ENCODE measurements at places on chromosomes 2 and 18. TPM values are rescaled to one million over a fixed set of nuclear protein-coding genes. Genes with fewer than 3 reads are reported as not detected.

DNA sequence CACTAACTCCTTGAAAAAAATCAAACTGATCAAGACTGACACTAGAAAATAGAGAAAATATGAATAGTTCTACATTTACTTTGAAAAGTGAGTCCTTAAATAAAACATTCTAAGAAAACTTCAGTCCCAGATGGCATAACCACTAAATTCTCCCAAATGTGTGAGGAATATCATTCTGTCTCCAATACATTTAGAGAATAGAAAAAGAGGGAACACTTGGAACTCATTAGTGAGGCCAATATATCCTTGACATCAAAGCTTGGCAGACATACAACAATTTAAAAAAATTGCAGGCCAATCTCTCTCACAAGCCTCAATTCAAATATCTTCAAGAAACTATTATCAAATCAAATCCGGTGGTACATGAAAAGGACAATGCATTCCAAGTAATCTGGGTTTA, 79.3 kb upstream of the TMEM247 start:
- H3K4me3 ChIP-seq: no peak overlapping the region
- H3K4me1 ChIP-seq: no peaks in the 10 kb centered on the region
- no peak for DNase-seq
- no peaks in the 10 kb centered on the region for H3K36me3 ChIP-seq
- H3K27ac ChIP-seq: no peak overlapping the region
- H3K27me3 ChIP-seq: no peaks in the 10 kb centered on the region

HES6 gene
- 27.3 TPM for total RNA-seq

DNA sequence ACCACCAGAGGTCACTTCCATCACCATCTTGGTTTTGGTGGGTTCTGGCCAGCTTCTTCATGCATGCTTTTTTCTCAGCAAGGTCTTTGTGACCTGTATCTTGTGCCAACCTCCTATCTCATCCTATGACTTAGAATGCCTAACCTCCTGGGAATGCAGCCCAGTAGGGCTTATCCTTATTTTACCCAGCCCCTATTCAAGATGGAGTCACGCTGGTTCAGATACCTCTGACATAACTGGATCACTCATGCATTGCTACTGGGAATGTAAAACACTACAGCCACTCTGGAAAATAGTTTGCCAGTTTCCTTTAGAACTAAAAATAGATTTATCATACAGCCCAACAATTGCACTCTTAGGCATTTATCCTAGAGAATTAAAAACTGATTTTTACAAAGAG, 219.2 kb downstream of the IRS1 start:
- no peaks in the 10 kb centered on the region for H3K27me3 ChIP-seq
- H3K4me3 ChIP-seq: no peak overlapping the region
- H3K4me1 ChIP-seq: no peaks in the 10 kb centered on the region
- no peak for DNase-seq
- H3K36me3 ChIP-seq: no peaks in the 10 kb centered on the region
- no peak overlapping the region for H3K27ac ChIP-seq

- H3K27me3 ChIP-seq: no peaks in the 10 kb centered on the region
- no peak for DNase-seq
- no peak overlapping the region for H3K4me3 ChIP-seq
- no peak overlapping the region for H3K27ac ChIP-seq
- H3K36me3 ChIP-seq: no peaks in the 10 kb centered on the region
- peaks cover 24% of the 10 kb centered on the region for H3K4me1 ChIP-seq
These were observed 82.3 kb downstream of the ACVR2A start for GRCh38 chr2:147927053-147927588.

DNA sequence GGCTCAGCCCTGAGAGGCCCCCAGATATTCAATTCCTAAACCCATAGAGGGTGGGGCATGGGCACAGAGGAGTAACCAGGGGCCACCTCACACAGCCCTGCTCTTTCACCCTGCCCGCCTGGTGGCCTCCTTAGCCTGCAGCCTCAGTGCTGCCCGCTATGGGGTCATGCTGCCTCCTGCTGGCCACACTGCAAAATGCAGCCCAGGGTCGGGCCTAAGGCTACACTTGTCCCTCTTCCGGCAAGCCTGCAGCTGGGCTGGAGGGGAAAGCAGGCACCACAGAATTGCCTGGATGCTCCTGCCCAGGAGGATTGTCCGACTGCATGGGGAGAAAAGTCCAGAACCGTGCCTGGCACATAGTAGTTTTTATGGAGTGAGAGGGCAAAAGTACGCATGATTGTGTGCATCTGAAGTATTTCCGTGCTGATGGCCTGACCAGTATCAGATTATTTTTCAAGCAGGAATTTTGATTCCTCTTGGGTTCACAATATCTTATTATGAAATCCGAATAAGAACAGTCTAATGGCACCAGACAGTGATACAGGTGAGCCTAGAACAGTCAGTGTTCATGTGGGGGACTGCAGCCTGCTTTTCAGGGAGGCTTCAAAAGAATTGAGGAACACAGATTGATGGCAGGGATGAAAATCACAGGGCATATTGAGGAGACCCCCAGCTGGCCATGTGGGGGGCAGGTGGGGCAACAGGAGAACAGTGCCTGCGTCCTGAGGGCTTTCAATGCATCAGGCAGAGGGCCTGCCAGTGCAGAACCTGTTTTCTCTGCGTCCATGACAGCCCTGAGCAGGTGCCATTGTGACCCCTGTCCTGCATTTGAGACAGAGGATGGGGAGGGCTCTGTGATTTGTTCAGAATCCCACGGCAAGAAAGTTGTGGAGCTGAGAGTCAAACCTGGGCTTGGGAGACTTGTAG, 51.2 kb upstream of the ALPP start:
- DNase-seq: peak; percentile 72
- no peaks in the 10 kb centered on the region for H3K27me3 ChIP-seq
- H3K27ac ChIP-seq: no peak overlapping the region
- no peaks in the 10 kb centered on the region for H3K36me3 ChIP-seq
- H3K4me3 ChIP-seq: no peak overlapping the region

DNA sequence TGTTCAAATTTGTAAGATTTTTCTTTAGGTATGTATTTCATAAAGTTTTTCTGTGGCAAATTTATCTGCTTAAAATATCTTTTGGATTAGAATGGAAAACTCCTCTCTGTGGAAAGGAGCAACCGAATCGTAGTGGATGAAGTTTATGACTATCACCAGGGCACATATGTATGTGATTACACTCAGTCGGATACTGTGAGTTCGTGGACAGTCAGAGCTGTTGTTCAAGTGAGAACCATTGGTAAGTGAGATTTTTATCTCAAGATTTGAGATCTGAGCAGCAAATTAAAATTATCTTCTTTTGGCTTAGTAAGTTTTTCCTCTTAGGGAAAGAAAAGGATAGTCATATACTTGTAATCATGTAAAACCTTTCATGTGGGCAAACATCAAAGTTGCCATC, 14.2 kb downstream of the IL18RAP start:
- no peaks in the 10 kb centered on the region for H3K36me3 ChIP-seq
- H3K27ac ChIP-seq: no peak overlapping the region
- no peak for DNase-seq
- no peaks in the 10 kb centered on the region for H3K27me3 ChIP-seq

BCL2 gene
- total RNA-seq: 25.7 TPM

- H3K27me3 ChIP-seq: no peaks in the 10 kb centered on the region
- no peaks in the 10 kb centered on the region for H3K36me3 ChIP-seq
- H3K4me3 ChIP-seq: no peak overlapping the region
- no peak overlapping the region for H3K27ac ChIP-seq
These were observed 736.5 kb downstream of the EPHA4 start for GRCh38 chr2:220835583-220835982.

CIDEA gene
- total RNA-seq: 17.8 TPM

GRCh38 chr2:18441583-18441982, 118.9 kb downstream of the RDH14 start:
- no peak for DNase-seq
- H3K27me3 ChIP-seq: no peaks in the 10 kb centered on the region
- H3K36me3 ChIP-seq: no peaks in the 10 kb centered on the region
- H3K4me3 ChIP-seq: no peak overlapping the region
- H3K4me1 ChIP-seq: peaks cover 43% of the 10 kb centered on the region
- peak overlapping the region; percentile 46 for H3K27ac ChIP-seq

TTN gene
- total RNA-seq: 6.7 TPM

DNA sequence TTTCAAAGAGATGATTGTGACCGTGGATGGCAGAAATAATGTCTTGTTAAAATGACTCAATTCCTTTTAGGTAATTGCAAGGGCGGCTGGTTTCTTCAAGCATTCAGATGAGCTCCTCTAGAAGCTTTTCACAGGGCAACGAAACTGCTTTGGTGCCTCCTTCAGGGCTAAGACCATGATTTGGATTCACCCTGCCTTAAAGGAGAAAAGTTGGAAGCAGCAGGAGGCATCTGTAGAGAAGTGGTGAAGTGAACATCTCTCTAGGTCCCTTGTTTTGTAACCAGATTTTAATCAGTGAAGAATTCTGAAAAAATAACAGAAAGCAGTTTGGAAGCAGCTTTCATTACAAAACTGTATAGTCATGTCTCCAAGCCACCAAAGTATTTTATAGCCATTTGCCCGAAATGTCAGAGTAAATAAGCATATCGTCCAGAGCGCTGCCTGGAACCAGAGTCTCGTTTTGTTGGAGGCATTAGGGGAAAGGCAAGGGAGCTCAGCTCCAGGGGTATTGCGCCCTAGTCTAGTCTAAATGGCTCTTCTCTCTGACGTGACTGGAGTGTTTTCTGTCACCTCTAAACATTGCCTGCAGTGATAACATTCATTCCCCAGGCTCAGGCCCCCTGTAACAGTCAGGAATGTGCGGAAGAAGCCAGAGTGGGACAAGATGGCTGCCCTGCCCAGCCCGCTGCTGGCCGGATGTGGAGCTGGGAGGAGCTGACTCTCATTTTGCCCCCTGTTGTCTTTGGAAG, 57.8 kb upstream of the ITGB6 start:
- H3K27ac ChIP-seq: no peak overlapping the region
- no peaks in the 10 kb centered on the region for H3K4me1 ChIP-seq
- H3K36me3 ChIP-seq: no peaks in the 10 kb centered on the region
- no peaks in the 10 kb centered on the region for H3K27me3 ChIP-seq
- DNase-seq: no peak
- H3K4me3 ChIP-seq: no peak overlapping the region

DNA sequence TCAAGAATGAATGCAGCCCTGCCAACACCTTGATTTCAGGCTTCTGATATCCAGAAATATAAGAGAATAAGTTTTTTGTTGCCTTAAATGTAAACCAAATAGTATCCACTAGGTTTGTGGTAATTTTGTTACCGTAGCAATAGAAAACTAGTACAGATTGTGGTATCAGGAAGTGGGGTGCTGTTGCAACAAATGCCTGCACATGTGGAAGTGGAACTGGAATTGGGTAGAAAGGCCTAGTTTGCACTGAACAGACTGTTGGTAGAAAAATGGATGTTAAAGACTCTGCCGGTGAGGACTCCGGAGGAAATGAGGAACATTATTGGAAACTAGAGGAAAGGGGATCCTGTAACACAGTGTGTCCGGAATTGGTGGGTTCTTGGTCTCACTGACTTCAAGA, 145.8 kb upstream of the MGAT5 start:
- DNase-seq: no peak
- H3K4me3 ChIP-seq: no peak overlapping the region
- no peaks in the 10 kb centered on the region for H3K4me1 ChIP-seq
- H3K27ac ChIP-seq: no peak overlapping the region
- no peaks in the 10 kb centered on the region for H3K27me3 ChIP-seq
- no peaks in the 10 kb centered on the region for H3K36me3 ChIP-seq

DNA sequence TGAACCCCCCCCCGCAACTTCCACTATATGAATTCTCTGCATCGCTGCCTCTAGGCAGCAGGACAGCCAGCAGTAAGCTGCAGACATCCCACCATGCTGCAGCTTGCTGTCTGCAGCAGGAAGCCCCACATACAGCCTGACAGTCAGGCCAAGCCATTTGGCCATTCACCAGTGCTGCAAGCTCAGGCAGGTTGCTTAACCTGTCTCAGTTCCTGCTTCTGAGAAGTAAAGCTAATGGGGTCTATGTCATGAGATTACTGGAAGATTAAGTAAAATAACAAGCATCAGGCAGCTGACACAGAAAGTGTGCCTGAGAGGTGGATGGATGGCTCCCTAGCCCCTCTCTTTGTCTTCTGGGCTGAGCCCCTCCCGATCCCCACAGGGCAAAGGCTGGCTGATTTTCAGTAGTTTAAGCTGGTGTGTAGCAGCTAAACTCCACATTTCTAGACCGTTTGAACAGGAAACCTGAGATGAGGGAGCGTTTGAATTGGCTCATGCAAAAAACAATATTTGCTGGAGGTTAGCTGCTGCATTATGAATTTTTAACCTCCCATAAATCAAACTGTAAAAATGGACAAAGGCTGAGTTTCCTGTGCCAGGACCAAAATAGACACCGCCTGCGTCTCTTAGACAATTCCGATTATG, 193.8 kb upstream of the ARL4C start:
- H3K4me1 ChIP-seq: peaks cover 18% of the 10 kb centered on the region
- no peak overlapping the region for H3K27ac ChIP-seq
- H3K4me3 ChIP-seq: no peak overlapping the region
- no peaks in the 10 kb centered on the region for H3K27me3 ChIP-seq
- no peaks in the 10 kb centered on the region for H3K36me3 ChIP-seq

DYNAP gene
- total RNA-seq: not detected

DNA sequence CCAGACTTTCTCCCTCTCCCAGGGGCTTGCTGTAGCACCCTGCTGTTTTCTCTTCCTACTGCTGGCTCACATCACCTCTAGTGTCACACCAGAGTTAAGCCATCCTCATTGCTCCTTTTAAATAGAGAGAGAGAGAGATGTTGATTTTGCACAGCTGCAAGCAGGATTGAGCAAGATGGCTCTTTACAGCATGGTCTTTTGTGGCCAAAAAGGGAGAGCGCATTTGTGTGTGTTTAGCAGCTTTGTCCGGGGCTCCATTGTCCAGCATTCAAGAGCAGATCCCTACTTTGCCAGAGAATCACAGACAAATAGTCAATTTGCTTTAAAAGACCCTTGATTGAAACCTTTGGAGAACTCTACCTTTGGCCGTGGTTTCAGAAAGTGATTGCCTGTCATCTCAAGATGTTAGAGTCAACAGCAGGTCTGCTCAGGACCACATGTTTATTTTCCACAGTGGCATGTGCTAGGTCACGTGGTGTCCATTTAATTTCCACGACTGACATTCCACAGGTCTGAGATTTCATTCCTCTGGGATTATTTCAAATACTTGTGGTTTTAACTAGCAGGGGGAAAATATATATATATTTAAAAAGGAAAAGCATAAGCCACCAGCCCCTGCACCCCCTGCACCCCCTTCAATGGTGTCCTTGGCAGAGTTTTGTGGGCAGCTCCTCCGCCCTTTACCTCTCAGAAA, 359.9 kb upstream of the SLC14A2 start:
- DNase-seq: peak; percentile 78
- peak overlapping the region; percentile 69 for H3K27ac ChIP-seq
- no peaks in the 10 kb centered on the region for H3K36me3 ChIP-seq
- no peaks in the 10 kb centered on the region for H3K27me3 ChIP-seq

Measured in sigmoid colon (tissue), 7 donors.